Cardiac ventricle fibroblast (primary cell): ENCODE measurements at places on chromosomes 16 and 17. TPM values are rescaled to one million over a fixed set of nuclear protein-coding genes. Genes with fewer than 3 reads are reported as not detected.

Gene CMC2
- 18.5 and 31.1 TPM in 2 replicates for total RNA-seq

Gene EIF3CL
- 192 and 243 TPM in 2 replicates for total RNA-seq

Gene NAT9
- total RNA-seq, result 20.5 and 23.5 TPM in 2 replicates

Gene CSH1
- not detected in 2 replicates for total RNA-seq

Gene SBK1
- not detected in 2 replicates for total RNA-seq

Gene ANKRD13B
- total RNA-seq, result 16.9 and 21.3 TPM in 2 replicates

Gene SECTM1
- 8.6 and 12.6 TPM in 2 replicates for total RNA-seq

Gene FBXW10
- 0.10 TPM in 1 of 2 replicates, not detected in the other for total RNA-seq

Gene MTSS2
- total RNA-seq, result 22.6 and 23.4 TPM in 2 replicates

Gene VASN
- 96.0 and 96.3 TPM in 2 replicates for total RNA-seq

Gene GGNBP2
- total RNA-seq, result 30.6 and 36.7 TPM in 2 replicates

Gene ANKS4B
- total RNA-seq, result not detected in 2 replicates

Gene TCAP
- 0.25 TPM in 1 of 2 replicates, not detected in the other for total RNA-seq

Gene ABCC11
- total RNA-seq, result 2.6 TPM in 1 of 2 replicates, not detected in the other

Gene ANKRD40CL
- not detected in 2 replicates for total RNA-seq

Gene KRTAP4-4
- total RNA-seq, result not detected in 2 replicates

Gene HSF4
- 5.3 and 7.7 TPM in 2 replicates for total RNA-seq

Gene TMEM88
- 1.5 TPM in 1 of 2 replicates, not detected in the other for total RNA-seq

Gene UTS2R
- not detected in 2 replicates for total RNA-seq

Gene TP53TG3F
- total RNA-seq, result not detected in 2 replicates

Gene NPIPB2
- 1.1 and 7.0 TPM in 2 replicates for total RNA-seq

Gene CACNG4
- total RNA-seq, result not detected in 2 replicates

Gene PABPN1L
- total RNA-seq, result not detected in 2 replicates

Gene PRSS27
- 0.05 and 0.12 TPM in 2 replicates for total RNA-seq

Gene KRTAP1-5
- total RNA-seq, result not detected in 2 replicates

Gene ARL5C
- not detected in 2 replicates for total RNA-seq

Gene ADAD2
- not detected in 2 replicates for total RNA-seq

Gene GPR139
- not detected in 2 replicates for total RNA-seq

Gene CHST4
- total RNA-seq, result not detected in 2 replicates

Gene WNT3
- total RNA-seq, result 0.05 and 0.56 TPM in 2 replicates

Gene RANBP10
- total RNA-seq, result 5.7 and 5.8 TPM in 2 replicates

Gene RAB26
- not detected in 2 replicates for total RNA-seq

Gene IRX5
- 1.0 and 1.1 TPM in 2 replicates for total RNA-seq

Gene MEOX1
- total RNA-seq, result 0.25 TPM in 1 of 2 replicates, not detected in the other

Gene CCL22
- not detected in 2 replicates for total RNA-seq

Gene HOXB7
- not detected in 2 replicates for total RNA-seq

Gene CBFA2T3
- not detected in 2 replicates for total RNA-seq

Gene TAC4
- not detected in 2 replicates for total RNA-seq

Gene KRT34
- not detected in 2 replicates for total RNA-seq

Gene DNAAF8
- total RNA-seq, result 2.1 and 6.2 TPM in 2 replicates

Gene MMP28
- 0.68 and 1.7 TPM in 2 replicates for total RNA-seq

Gene KRT36
- total RNA-seq, result not detected in 2 replicates

Gene ELOB
- 671 and 1,192 TPM in 2 replicates for total RNA-seq

Gene NECAB2
- total RNA-seq, result not detected in 2 replicates

Gene HCRT
- not detected in 2 replicates for total RNA-seq

Gene PYY
- not detected in 2 replicates for total RNA-seq
